ENCODE measurements at places on chromosomes 5 and 9. TPM values are rescaled to one million over a fixed set of nuclear protein-coding genes. Genes with fewer than 3 reads are reported as not detected.

DNA sequence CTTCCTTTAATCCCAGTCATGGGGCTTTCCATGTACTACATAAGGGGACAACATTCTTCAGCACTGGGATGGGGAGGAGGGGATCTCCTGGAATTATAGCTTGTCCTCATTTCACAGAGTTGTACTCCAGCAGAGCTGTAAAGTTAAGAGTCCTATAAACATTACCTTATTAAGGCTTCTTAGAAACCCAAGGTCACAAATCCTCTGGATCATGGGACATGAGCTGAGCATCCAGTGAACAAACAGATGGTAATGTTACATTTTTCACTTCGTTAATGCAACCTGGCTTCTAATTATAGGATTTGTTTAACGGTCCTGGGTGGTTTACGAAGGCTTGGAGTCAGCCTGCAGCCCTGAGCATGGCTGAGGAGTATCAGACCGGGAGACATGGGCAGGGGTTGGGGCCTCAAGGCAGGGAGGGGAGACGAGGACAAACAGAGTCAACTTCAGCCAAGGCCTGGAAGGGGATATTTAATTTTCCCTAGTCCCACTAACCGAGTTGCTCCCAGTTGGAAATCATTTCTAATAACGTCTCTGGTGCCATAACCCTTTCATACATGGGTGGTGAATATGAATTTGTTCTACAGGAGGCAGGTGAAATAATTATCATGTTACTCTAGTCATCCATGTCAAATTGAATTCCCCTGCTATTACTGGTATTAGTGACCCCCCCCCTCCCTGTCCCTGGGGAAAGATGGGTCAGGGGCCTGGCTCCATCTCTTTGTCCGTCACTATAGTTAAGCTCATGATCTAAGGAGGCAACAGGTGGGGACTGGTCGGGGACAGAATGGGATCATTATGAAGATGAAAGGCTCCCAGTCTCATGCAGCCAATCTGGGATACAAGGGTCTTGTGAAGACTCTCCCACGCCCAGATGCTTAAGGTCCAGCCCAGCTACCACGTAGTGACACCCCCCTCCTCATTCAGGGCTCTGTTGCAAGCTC, 10.7 kb upstream of the IL17B start:
- H3K27ac ChIP-seq, result no peak overlapping the region
- no peaks in the 10 kb centered on the region for H3K36me3 ChIP-seq
- H3K4me1 ChIP-seq, result no peaks in the 10 kb centered on the region
- no peaks in the 10 kb centered on the region for H3K27me3 ChIP-seq
- no peak for DNase-seq

DNA sequence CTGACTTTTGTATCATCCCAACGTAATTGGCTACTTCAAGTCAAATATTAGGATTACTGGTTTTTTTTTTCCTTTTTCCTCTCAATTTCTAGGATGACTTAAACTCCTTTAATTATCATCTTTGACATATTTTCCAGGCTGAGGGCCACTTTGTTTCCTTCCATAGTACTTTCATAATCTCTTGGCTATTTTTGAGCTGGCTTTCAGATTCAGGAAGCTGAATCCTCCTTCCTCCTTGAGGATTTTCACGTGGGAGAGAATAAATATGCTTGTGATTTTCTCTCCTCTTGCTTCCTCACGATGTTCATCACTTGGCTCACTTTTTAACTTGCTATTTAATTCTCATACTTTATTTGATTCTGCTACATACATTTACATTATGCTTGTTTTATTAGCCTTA, 88.1 kb downstream of the ITGA1 start:
- no peak for DNase-seq
- no peak overlapping the region for H3K4me3 ChIP-seq
- H3K27me3 ChIP-seq, result peaks cover 12% of the 10 kb centered on the region
- H3K36me3 ChIP-seq, result no peaks in the 10 kb centered on the region
- no peak overlapping the region for H3K27ac ChIP-seq

GRCh38 chr9:18037981-18038380, 436.0 kb upstream of the ADAMTSL1 start:
- H3K27ac ChIP-seq, result no peak overlapping the region
- no peak for DNase-seq
- H3K27me3 ChIP-seq, result no peaks in the 10 kb centered on the region
- no peak overlapping the region for H3K4me3 ChIP-seq
- no peaks in the 10 kb centered on the region for H3K4me1 ChIP-seq

DNA sequence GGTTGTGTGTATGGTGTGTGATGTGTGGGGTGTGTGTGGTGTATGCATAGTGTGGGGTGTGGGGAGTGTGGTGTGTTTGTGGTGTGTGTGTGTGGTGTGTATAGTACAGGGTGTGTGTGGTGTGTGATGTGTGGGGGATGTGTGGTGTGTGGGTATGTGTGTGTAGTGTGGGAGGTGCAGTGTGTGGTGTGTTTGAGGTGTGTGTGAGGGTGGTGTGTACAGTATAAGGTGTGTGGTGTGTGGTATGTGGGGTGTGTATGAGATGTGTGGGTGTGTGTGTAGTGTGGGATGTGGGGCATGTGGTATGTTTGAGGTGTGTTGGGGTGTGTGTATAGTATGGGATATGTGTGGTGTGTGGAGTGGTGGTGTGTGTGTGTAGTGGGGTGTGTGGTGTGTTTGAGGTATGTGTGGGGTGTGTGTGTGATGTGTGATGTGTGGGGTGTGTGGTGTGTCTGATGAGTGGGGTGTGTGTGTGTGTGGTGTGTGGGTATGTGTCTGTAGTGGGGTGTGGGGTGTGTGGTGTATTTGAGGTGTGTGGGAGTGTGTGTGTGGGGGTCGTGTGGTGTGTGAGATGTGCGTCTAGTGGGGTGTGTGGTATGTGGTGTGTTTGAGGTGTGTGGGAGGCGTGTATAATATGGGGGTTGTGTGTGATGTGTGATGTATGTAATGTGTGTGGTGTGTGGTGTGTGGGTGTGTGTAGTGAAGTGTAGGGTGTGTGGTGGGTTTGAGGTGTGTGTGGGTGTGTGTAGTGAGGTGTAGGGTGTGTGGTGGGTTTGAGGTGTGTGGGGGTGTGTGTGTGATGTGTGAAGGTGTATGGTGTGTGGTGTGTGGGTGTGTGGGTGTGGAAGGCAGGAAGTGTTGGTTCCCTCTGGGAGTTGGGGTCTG, 8.6 kb downstream of the ECSCR start:
- no peak overlapping the region for H3K4me3 ChIP-seq
- no peak for DNase-seq
- H3K27ac ChIP-seq, result no peak overlapping the region
- no peaks in the 10 kb centered on the region for H3K36me3 ChIP-seq

DNA sequence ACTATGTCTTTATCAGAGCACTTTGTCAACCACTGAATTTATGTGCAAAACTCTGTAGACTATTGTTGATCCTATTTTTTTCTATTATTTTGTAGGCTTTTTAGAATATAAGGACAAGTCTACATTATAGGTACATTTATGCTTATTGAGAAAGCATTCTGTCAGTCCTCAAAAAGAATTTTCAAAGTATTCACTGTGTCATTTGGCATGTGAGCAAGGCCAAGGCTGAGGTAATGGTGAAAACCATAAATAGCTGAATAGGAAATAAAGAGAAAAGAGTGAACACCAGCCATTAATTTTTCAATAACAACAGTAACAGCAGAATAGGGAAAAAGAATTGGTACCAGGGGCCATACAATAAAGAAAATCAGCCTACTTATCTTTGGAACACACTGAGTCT, 21.0 kb downstream of the SKIC3 start:
- DNase-seq, result no peak
- no peak overlapping the region for H3K27ac ChIP-seq
- H3K27me3 ChIP-seq, result no peaks in the 10 kb centered on the region

DNA sequence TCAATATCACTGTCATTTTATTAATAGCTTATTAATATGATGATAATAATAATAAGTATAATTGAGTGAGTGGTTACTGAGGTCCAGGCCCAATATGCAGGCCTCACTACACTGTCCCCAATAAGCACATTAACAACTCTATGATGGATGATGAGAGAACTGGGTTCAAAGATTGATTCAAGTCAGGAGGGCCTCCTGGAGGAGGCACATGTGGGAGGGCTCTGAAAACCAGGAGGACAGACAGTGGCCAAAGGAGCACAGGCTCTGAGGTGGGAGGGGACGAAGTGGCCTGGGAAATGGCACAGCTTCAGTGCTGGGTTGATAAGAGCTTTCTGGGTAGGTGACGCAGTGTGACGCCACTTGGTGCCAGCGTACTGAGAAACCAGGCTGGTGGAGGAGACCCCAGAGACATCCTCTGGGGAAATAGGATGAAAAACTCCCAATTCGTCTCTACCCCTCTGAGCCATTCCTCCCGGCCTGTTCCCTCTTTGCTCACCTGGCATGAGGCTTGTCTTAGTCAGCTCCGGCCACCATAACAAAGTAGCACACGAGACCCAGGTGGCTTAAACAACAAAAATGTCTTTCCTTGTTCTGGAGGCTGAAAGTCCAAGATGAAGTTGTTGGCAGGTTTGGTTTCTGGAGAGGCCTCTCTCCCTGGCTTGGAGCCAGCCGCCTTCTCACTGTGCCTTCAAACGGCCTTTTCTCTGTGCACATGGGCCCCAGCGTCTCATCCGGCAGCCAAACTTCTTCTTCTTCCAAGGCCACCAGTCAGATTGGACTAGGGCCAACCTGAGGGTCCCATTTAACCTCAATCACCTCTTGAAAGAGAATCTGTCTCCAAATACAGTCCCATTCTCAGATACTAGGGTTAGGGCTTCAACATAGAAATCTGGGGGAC, 31.6 kb downstream of the NTNG2 start:
- no peak for DNase-seq
- H3K4me1 ChIP-seq, result no peaks in the 10 kb centered on the region
- H3K36me3 ChIP-seq, result no peaks in the 10 kb centered on the region
- no peak overlapping the region for H3K4me3 ChIP-seq
- no peaks in the 10 kb centered on the region for H3K27me3 ChIP-seq

- H3K27me3 ChIP-seq, result no peaks in the 10 kb centered on the region
- no peak overlapping the region for H3K27ac ChIP-seq
- H3K4me3 ChIP-seq, result no peak overlapping the region
- H3K36me3 ChIP-seq, result no peaks in the 10 kb centered on the region
- H3K4me1 ChIP-seq, result no peaks in the 10 kb centered on the region
- no peak for DNase-seq
Observed at GRCh38 chr5:159471904-159472303, 141.6 kb upstream of the IL12B start.

GRCh38 chr9:20512106-20512505, 110.2 kb downstream of the MLLT3 start:
- DNase-seq, result no peak
- no peaks in the 10 kb centered on the region for H3K36me3 ChIP-seq

- no peak for DNase-seq
- H3K27ac ChIP-seq, result no peak overlapping the region
- H3K4me1 ChIP-seq, result no peaks in the 10 kb centered on the region
- no peak overlapping the region for H3K4me3 ChIP-seq
- H3K27me3 ChIP-seq, result no peaks in the 10 kb centered on the region
- H3K36me3 ChIP-seq, result no peaks in the 10 kb centered on the region
Observed at GRCh38 chr5:157864067-157864466, 5.1 kb upstream of the CLINT1 start.

GRCh38 chr5:69152731-69153130, 14.2 kb upstream of the CCNB1 start:
- no peak overlapping the region for H3K27ac ChIP-seq
- H3K4me3 ChIP-seq, result no peak overlapping the region
- no peak for DNase-seq
- H3K27me3 ChIP-seq, result no peaks in the 10 kb centered on the region
- H3K36me3 ChIP-seq, result no peaks in the 10 kb centered on the region

DNA sequence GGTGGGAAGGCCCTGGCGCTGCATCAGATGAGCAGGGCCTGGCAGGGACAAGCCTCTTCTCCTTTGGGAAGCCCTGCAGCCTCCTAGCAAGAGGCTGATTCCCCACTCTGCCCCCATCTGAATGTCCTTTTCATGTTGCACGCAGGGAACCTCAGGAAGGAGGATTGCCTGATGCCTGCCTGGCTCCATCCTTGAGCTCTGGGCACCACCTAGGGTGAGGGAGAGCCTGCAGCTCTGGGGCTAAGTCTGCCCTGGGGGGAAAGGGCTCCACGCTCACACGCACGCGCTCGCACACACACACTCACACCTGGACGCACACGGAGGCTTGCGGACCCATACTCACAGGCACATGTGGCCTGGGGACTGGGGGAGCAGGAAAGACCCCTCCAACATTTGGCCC, 86.6 kb downstream of the LMX1B start:
- H3K36me3 ChIP-seq, result no peaks in the 10 kb centered on the region
- DNase-seq, result no peak
- no peaks in the 10 kb centered on the region for H3K27me3 ChIP-seq
- H3K4me1 ChIP-seq, result peaks cover 4% of the 10 kb centered on the region
- H3K4me3 ChIP-seq, result no peak overlapping the region

DNA sequence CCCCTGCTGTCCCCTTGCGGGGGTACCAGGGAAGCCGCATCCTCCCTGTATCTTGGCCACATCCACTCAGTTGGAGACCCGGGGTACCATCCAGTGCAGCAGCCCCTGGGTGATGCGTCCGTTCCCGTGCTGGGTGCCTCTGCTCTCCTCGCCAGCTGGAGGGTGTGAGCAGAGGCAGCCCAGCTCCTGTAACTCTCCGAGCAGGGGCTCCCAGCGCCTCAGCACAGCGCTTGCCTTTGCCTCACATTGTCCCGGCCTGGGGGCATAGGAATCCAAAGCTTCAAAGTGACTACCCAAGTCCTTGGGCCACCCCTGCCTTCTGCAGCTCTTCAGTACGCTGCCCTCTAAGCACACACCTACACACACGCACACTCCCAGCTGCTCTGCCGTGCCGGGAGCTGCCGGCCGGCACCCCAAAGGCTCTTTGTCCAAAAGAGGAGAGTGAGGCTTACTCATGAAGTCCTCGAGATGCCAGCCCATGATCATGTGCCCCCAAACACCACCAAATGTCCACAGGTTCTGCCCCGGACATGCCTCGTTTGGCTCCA, 733 bp downstream of the ANGPTL2 start:
- H3K27ac ChIP-seq, result no peak overlapping the region
- peak overlapping the region; percentile 25 for H3K4me3 ChIP-seq

The TBC1D9B gene
- total RNA-seq, result 131 TPM

The LCN9 gene
- total RNA-seq, result not detected

The PNPLA7 gene
- total RNA-seq, result 3.9 TPM

The CDKN2B gene
- total RNA-seq, result 0.05 TPM

The SLC46A2 gene
- total RNA-seq, result not detected

The SLC34A1 gene
- not detected for total RNA-seq

The PCDHA11 gene
- 0.08 TPM for total RNA-seq

The MCC gene
- 0.41 TPM for total RNA-seq

All from Panc1 (cell line).